ENCODE measurements at places on chromosomes 1 and 21.
A peak's percentile ranks its signal among the peaks of the same experiment; 100 is the strongest.

- DNase-seq = no peak
Observed at GRCh38 chr1:179770887-179771502, 27.9 kb downstream of the FAM163A start.

DNA sequence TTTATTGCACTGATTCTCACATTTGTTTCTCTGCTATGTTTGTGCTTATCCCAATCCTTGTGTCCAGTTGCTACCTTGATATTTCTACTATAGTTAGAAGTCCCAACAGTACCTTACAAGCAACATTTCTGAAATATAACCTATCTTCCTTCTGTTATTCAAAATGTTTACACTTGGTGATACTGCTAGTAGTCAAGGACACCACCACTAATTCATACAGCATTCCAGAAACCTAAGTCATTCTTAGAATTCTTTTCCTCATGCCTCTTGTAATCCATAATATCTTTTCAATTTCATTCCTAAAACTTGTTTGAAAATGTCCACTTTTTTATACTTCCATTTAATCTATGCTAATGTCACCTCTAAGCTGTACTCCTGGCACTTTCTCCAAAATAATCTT is 2132.1 kb downstream of the NCAM2 start:
- DNase-seq = no peak

- DNase-seq = no peak
Observed at GRCh38 chr1:95086949-95087533, 14.3 kb upstream of the ALG14 start.

GRCh38 chr1:45686015-45686287 is 382 bp downstream of the GPBP1L1 start:
- peak; percentile 69 for DNase-seq

GRCh38 chr21:17495680-17496079 is 17.2 kb upstream of the CXADR start:
- DNase-seq = no peak

DNA sequence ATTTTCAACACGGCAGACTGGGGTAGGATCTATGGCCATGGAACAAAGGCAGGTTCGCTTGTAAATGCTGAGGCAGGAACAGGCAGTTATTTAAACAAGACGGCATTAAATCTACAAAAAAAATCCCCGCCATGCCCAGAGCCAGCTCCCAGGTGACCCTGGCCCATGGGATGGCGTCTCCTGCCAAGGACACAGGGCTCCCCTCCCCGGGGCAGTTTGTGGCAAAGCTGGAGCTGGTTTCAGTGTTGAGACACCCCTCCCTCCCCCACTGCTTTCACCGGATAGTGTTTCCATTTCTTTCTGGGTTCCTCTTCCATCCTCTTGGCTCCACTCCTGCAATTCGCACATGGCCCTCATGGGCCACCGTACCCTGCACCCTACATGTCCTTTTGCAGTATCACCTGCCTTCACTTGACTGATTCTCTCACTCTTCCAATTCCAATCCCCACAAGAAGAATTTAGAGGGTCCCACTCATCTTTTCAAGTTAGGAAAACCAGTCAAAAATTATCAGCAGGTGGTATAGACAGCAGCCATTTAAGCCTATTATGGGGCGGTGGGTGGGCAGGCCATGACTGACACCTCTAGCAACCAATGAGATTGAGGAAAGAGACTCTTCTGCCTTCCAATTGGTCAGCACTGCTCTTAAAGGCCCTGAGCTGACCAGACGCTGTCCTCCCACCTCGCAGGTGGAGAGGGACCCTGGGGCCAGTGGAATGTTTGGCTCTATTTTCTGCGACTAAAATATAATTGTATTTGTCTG is 52.0 kb downstream of the OLIG1 start:
- no peak for DNase-seq

All from renal pelvis (tissue), 12 donors.